ENCODE measurements at places on chromosomes 1 and 21.

DNA sequence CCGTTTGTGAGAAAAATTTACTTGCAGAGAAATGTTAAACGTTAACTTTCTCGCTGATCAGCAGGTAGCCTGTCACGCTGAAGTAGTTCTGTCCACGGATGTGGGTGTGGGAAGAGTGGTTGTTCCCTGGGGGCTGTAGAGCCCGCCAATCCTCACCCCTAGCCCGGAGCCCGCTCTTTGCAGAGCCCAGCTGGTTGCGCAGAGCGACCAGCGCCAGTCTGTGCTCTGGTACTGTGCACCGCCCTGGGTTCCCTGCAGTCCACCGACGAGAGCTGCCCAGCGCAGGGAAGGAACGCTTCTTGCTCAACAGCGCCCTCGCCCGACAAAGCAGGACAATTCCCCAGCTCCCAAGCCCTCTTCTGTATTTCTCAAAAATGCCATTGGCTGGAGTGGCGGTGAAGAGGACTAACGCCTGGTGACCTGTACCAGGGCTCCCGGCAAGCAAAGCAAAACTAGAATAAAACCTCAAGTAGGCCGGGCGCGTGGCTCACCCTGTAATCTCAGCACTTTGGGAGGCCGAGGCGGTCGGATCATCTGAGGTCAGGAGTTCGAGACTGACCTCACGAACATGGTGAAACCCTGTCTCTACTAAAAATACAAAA lies 3.3 kb downstream of the RIPPLY3 start:
- peak; percentile 28 for DNase-seq

GRCh38 chr1:223635236-223635635 lies 30.3 kb downstream of the CAPN8 start:
- no peak for DNase-seq

GRCh38 chr21:14962217-14962616 lies 102.6 kb downstream of the NRIP1 start:
- no peak for DNase-seq

DNA sequence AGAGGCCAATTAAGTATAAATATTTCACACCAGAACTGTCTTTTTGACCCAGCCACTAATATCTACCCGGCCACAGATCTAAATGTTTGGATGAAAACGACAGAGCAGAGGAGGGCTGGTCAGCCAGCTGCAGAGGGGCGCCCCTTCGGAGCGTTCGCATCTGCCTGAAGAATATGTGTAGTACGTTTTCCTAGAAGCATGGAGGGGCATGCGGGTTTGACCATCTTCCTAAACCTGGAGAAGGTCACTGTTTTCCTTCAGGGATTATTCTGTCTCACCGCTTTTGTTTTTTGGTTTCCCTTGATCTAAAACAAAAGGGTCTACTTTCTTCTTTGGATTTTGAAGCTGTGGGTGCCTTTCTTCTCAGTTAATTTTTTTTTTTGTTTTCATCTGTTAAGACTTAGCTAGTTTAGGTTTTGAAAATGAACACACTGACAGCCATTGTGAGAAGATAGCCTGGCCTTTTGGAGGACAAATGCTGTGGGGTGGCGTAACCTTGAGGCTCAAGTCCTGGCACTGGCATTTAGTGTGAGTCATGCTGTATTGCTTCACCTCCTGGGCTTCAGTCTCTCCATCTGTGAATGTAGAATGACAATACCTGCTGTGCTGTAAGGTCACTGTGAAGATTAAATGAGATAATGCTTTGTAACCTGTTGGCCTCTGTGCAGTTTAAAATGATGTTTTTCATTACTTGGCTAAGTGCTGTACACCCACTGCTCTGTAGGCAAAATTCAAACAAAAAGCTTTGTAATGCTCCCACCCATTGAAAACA lies 74.1 kb upstream of the IRF2BP2 start:
- no peak for DNase-seq

DNA sequence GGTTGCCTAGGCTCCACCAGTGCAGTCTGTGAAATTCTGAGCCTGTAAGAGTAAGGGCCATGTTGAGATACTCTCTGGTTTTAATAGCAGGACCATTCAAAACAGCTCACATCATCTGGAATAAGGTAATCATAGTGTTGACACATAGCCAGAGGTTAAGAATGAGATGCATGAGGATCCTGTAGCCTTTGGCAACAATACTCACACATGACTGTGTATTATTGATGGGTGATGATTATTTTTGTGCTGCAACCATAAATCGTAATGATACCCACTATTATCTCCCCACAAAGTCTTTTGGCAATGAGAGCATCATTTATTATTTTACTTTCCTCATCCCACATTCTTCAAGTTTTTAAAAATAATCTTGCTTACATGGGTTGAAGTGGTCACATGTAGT lies 35.5 kb downstream of the KCNK2 start:
- no peak for DNase-seq

DNA sequence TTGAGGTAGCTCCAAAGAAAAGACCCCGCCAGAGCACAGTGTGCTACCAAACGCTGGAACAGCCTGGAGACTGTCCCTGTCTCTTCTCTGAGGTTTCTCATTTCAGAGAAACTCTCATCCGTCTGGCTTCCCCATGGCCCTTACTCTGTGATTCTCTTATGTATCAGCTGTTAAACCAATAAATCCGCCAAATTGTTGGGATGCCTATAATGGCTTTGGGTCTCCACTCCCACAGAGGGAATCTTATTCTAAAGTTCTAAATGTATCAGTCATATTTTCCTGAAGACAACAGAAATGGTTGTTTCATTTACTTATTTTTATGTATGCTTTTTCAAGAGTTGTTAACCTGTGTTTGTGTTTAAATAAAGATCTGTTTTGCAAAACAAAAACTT lies 4.0 kb downstream of the ERG start:
- no peak for DNase-seq

DNA sequence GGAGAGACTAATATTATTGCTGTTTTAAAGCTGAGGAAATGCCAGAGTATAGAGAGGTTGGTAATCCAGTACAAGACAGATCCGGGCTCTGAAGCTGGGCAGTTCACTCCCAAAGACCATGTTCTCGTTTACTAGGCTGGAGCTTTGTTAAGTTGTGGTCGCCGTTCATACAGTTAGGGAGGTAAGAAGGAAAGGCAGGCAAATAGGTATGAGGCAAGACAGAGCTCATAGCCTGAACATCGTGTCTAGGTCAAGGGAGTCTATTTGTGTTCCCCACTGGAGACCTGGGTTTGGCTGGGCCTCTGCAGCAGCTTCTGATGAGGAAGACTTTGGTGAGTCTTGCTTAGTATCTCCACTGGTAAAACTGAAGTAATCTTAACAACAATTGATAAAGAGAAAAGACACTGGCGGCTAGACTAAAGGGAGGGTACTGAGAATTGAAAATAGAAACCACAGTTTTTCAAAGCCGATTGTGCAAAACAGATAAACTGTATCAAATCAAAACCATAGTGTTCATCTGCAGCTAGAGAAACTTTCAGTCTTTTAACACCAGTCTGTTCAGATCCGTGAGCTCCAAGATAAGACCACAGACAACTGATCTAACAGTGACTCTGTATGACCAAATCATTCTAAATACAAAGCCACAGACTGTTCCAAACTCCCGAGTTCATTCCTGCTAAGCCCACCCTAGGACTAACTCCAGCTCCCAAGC lies 217.0 kb upstream of the FAM78B start:
- DNase-seq, result no peak

- no peak for DNase-seq
Measured at GRCh38 chr1:202130816-202131522, 8.3 kb downstream of the GPR37L1 start.

GRCh38 chr1:232743999-232744398 lies 61.2 kb upstream of the MAP10 start:
- DNase-seq, result no peak

DNA sequence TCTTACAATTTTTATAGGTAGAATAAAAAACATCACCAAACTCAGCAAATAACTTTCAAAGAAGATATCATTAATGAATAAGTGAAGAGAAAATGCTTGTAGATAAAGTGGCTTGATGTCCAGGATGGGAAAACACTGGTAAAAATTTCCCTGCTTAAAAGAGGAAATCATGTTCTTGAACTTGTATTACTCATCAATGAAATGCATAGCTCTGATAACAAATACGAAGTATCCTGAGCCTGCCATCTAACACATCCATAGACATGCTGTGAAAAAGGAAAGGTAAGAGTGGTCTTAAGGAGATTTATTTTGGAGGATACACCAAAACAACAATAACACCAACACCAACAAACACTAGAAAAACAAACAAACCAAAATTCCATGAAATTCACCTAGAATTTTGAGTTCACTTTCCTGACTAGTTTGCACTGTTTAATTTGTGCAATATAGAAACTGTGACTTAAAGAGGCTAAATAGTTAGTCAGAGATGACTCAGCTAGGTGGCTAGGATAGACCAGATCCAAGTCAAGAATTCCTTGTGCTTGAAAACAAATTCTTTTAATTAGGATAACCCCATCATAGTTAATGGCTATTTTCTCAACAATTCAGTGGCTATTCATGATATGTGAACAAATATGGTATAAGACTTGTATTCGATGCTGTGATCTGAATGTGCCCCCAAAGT lies 179.8 kb upstream of the KCNK2 start:
- DNase-seq, result no peak

- DNase-seq, result no peak
Measured at GRCh38 chr1:10647414-10648170, 148.9 kb downstream of the CASZ1 start.

GRCh38 chr1:233144434-233144833 lies 151.1 kb downstream of the PCNX2 start:
- DNase-seq, result no peak

DNA sequence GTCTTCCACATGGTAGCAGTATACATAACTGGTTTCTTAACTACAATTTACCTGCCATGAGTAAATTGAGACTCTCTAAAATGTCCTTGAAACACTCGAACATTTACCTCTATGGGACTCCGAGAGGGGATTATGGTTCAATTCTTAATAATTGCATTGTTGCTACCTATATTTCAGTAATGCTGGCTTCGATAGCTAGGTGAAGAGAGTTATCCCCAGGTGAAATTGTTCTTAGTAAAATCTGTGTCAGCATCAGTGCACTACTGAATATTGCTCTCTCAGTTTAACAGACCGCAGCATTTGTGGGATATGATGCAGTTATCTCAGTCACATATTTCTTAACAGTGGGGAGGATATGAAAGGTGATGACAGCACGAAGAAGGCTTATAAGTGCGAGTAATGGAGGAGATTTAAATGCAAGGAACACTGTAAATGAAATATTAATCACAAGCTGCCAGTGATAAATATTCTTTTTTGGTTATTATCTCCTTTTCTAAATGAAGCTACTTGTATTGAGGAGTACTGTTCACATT lies 801.9 kb downstream of the BRINP3 start:
- no peak for DNase-seq

DNA sequence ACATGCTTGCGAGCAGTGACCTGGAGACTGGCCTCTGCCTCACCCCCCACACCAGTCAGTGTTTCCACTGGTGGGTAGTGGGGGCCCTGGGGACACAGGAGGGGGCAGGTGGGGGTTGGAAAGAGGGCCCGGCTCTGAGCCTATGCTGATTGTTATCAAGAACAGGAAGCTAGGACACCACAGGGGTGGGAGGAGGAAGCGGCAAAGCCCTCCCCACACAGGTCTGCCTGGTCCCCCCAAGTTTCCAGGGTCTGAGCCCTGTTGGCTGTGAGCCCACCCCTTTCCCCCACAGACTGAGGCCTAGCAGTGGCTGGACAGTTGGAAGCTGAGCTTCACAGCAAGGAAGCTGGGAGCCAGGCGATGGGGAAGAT lies 1.6 kb upstream of the PTPN7 start:
- DNase-seq, result no peak

GRCh38 chr1:96955307-96956012 lies 233.9 kb downstream of the PTBP2 start:
- no peak for DNase-seq

GRCh38 chr21:35298757-35299156 lies 249.7 kb upstream of the RUNX1 start:
- DNase-seq, result no peak

- DNase-seq, result no peak
Measured at GRCh38 chr1:179169616-179170467, 59.6 kb downstream of the ABL2 start.

DNA sequence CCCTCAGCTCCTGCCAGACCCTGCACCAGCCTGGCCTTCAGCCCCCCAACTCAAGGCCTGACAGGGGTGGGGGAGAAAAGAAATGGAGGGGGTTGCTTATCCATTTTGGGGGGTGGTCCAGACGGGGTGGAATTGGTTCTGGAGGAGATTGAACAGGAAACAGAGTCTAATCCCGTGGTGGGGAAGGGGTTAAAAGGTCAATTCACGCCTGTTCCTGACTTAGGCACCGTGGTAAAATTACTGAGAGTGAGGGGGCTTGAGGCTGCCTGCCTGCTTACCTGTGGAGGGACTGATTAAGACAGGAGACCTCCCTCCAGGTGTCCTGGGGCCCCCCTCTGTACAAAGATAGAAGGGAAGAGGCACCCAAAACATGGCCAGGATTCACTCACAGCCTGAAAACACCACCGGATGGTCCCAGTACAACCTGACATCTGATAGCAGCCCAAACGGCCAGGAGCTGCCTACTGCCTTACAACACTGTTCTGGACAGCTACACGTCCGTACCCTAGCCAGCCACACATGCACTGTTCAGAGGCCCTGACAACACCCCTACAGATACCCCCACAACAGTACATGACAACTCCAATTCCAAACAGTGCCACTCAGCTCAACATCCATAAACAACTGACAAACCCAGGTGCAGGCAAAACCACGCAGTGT lies 31.8 kb downstream of the AHDC1 start:
- no peak for DNase-seq

GRCh38 chr1:218931324-218931723 lies 242.4 kb upstream of the LYPLAL1 start:
- no peak for DNase-seq

DNA sequence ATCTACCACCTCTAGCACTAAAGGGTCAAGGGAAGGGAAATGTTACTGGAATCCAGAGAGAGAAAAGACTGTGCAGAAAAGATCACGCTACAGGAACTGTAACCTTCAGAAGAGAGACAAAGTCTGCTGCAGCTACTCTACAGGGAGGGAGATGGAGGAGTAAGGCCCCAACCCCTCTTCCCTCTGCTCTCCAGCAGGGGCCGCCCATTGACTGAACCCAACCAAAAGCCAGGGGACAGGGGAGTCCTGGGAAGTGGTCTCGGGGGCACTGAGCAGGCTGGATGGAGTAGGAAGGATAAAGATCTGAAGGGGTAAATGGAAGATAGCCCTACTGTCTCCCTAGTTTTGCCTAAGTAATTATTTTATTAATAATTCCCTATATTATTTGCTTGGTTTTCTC lies 72.8 kb upstream of the NR5A2 start:
- no peak for DNase-seq

DNA sequence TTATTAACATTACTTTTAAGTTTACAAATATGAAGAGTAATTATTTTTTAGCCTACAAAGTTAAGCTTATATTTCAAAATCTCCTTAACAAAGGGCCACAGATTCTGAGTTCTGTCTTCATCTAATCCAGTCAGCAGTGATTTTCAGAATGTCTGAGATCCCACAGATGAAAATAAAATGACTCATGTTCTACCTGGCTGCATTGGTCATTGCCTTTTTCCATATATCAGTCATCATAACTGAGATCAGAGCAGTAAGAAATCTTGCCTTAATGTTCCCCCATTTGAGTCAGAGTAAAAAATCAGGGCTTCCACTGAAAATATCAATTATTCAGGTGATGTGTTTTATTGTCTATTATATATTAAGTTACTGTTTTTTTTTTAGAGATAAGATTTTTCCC lies 416.1 kb downstream of the MRPL39 start:
- no peak for DNase-seq

All from cortex of kidney (tissue), 1 donor.